ENCODE measurements at places on chromosomes 3 and 15.
A peak's percentile ranks its signal among the peaks of the same experiment; 100 is the strongest.

GRCh38 chr3:143160437-143160836, 40.9 kb downstream of the CHST2 start:
- DNase-seq, result no peak

- DNase-seq, result no peak
These were observed 466.8 kb downstream of the LPP start for GRCh38 chr3:188620752-188621151.

DNA sequence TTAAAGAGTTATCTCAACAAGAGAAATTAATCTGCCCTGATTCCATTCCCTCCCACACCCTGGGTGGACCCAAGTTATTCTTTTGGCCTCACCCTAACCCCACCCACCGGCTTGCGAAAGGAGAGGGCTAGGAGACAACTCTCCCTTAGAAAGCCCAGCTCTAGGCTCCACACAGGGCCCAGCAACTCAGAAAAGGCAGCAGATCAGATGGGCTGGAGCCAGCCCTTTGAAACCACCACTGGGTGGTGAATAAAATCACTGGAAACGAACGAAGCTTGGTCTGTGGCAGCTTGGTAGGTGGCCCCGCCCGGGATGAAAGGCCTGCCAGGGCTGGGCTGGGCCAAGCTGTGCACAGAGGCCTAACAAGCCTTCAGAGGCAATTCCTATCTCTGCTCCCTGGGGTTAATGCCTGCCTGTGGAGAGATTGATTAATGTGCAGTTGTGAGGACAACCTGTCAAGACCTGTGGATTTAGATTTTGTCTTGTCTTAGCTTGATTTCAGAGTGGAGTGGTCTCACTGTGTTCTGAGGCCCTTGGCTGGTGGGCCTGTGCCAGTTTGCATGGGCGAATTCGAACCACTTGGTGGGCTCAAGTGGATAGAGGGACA, 38.8 kb downstream of the BHLHE40 start:
- no peak for DNase-seq

GRCh38 chr3:69051756-69052471, at the start of gene TMF1:
TMF1 (minus strand) TSS chr3:69052333; CDS start chr3:69052086, 247 bp downstream.
- DNase-seq, result peak; percentile 99

- no peak for DNase-seq
These were observed 18.0 kb upstream of the SECISBP2L start for GRCh38 chr15:49064281-49064653.

DNA sequence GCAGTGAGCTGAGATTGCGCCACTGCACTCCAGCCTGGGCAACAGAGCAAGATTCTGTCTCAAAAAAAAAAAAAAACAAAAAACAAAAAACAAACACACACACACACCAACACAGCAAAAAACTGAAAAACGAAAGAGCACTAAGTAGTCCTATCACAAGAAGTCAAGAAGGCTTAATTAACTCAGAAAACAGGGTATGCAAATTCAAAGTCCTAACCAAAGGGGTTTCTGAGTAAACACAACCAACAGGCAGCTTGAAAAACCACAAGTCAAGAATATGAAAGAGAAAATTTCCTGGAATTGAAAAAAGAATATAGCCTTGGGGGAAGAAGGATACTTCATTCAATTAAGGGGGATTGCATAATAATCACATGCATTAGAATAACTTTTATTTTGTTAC, 37.7 kb upstream of the PARP14 start:
- DNase-seq, result no peak

DNA sequence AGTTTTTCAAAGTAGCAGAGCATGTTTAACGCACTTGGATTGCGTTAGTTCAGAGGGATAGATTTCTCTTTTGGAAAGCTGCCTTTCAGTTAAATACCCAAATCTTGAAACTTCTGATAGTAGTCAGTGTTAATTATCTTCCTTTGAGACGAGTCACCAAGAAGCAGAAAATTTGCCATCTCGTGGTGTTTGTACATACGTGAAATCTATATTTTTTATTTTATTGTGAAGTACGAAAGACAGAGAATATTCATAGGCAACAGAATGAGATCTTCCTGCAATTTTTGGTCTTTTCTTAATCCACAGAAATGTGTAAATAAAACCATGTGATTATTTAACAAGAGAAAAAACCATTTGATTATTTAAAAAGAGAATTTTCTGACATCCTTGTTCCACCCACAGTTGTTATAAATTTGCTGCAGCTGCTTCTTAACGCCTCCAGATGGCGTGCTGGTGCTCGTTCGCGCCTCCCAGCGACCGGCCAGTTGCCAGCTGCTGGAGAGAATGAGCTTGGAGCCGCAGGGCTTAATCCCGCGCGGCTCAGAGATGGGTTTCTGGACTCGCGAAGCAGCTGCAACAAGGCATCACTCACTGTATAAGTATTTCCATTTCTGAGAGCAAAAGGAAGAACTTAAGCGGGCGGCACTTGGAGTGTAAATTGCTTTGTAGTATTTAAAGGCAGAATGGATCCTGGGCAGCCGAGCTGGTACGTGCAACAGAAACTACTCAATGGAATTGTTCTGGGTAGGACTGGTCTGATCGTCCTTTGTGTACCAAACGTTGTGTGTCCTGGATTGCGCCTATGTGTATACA, 10.5 kb upstream of the SLITRK3 start:
- peak; percentile 91 for DNase-seq

DNA sequence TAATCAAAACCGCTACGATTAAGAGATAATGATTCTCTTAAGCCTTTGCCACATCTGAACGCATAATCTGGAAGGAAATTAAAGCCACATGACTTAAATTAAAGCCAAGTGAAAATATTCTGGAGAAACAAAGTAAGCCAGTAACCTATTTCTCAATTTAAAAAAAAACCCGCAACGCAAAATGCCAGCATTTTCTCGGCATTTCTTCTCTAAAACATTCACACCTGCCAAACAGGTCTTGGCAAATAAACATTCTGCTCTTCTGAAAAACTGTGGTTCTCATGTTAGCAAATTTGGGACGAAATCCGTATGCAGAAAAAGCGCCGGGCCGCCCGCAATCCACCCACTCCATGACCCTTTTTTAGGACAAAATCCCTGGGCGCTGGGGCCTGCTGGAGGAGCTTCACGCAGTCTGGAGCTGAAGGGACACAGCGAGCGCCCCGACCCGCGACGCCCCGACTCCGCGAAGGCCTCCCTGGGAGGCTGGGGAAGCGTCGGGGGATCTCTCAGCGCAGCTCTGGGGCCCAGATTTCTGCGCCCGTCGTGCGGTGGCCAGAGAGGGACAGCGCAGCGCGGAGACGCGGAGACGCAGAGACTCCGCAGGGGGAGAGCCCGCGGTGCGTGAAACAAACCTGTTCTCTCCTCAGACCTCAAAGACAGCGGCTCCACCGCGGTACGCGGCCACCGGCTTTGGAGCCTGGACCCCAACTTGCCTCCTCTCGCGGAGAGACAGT, 471 bp downstream of the NKIRAS1 start:
- no peak for DNase-seq

DNA sequence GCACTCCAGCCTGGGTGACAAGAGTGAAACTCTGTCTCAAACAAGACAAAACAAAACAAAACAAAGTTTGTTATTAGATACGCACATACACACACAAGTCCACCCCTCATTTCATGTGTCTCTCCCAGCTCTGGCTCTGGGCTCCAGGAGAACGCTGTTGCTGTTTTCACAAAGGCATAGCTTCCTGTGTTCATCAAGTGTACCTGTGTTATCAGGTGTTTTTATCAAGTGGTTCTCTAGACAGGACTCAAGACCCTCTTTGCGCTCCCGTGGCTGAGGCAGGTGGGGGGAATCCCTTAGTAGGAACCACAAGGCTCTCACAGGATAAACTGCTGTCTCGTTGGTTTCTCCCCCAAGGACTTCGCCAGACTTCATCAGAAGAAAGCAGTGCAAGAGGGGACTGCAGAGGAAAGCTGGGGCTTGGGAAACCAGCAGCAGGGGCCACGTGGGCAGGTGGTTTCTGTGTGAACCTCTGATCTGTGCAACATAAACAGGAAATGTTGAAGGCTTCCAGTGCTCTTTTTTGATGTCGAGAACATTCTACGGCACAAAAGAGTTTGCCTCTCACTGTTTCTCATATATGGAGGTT, 6.9 kb upstream of the PPP1R2 start:
- no peak for DNase-seq

GRCh38 chr15:75836959-75837334, 6.3 kb upstream of the UBE2Q2 start:
- peak; percentile 49 for DNase-seq

DNA sequence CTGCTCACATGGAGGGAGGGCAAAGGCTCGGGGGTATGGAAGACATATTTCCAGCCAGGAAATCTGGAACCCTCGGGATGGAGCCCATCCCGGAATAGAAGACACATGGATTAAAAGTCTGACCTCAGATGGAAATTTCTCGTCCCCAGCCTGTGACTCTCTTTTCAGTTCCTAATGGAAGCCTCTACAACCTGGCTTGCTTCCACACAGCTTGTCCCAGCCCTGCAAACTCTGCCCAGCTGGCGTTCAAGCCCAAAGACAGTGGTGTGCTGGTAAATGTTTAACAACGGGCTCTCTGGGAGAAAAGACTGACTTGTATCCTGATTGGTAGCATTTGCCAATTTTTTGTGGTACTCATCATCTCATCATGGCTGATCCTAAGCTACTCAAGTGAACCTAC, 35.6 kb upstream of the TLE3 start:
- DNase-seq, result no peak

GRCh38 chr3:11956781-11957180, 47.4 kb upstream of the SYN2 start:
- DNase-seq, result no peak

DNA sequence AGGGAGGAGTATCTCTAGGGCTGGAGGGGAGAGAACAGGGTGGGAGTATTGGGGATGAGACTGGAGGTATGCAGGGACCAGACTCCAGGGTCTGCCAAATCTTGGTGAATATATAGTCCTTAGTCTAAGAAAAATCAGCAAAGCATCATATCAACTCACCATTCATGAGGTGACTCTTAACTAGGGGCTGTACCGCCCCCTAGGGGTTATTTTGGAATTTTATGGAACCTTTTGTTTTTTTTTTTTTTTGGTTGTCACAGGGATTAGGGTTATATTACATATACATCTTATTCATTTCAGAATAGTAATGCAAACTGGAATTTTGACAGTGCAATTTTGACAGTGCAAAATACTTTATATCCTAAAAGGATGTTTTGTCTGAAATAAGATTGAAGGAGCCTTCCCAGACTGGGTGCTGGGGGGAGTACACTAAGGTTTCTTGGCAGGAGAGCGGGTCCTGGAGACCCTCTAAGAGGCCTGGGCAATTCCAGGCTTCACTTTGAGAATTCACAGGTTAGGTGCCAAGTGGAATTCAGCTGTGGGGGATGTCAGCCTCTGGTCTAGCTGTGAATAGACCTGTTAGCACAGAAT, 7.5 kb downstream of the CMTM7 start:
- DNase-seq, result peak; percentile 65
